AG08396 (cell line): ENCODE measurements at places on chromosomes 6 and 20.

GRCh38 chr20:48897305-48898010 is 24.1 kb upstream of the ARFGEF2 start:
- DNase-seq = peak; percentile 60

DNA sequence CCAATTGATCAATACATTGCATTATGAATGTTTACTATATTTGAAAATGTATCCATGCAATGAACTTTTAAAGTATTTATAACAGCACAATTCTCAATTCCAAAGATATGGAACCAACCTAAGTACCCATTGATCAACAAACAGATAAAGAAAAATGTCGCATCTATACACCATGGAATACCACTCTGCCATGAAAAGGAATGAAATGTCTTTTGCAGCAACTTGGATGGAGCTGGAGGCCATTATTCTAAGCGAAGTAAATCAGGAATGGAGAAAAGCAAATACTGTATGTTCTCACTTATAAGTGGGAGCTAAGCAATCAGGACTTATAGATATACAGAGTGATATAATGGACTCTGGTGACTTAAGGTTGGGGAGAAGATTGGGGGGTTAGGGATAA is 22.9 kb downstream of the SRPK1 start:
- DNase-seq = no peak

GRCh38 chr6:23349521-23350147 is 776.4 kb upstream of the NRSN1 start:
- peak; percentile 36 for DNase-seq

- peak; percentile 86 for DNase-seq
Measured at GRCh38 chr20:50415516-50416268, 94.5 kb upstream of the PTPN1 start.

GRCh38 chr6:35920793-35921732 is at the start of gene SRPK1:
TSS of gene SRPK1 (minus strand) at chr6:35921098. CDS start at chr6:35921056, 42 bp downstream.
- peak; percentile 97 for DNase-seq

- no peak for DNase-seq
Measured at GRCh38 chr6:10402648-10403311, 12.1 kb downstream of the TFAP2A start.

DNA sequence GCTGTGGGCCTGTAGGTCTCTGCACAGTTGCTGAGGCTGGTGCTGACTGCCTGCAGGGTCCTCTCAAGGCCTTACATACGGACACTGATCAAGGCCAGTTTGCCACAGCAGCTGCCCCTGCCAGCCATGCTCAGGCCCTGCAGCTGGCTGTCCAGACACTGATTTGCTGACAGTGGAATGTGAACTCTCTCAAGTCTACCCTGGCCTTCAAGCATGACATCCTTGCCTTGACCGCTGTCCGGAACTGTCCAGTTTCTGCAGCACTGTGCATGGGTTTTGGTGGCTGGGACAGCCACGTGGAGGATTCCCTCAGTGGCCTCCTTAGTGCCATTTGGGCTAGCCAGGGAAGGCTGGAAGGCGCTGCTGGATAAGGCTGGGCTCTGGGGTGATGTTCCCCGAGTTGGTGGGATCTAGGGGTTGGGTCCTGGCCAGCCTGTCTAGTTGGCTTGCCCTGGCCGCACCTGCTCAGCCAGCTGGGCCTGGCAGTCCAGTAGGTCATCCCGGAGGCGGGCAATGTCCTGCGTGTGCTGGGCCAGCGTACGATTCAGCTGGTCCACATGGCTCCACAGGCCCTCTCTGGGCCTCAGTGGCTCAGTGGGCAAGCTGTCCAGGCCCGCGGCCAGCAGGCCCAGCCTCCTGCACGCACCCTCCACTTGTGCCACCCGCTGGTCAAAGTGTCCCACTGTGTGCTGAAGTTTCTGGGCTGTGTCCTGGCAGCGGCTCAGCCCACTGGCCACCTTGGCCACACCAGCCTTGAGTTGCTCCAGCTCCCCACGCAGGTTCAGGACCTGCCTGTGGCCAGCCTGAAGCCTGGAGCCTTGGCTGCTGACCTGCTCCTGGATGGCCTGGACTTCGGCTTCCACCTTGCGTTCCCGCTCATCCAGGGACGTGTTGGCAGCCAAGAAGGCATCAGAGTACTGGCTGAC is 5.5 kb downstream of the EMILIN3 start:
- DNase-seq = no peak
